ENCODE measurements at places on chromosomes 2 and 18.

GRCh38 chr2:41985573-41986095, 62.2 kb upstream of the PKDCC start:
- no peak for DNase-seq

GRCh38 chr2:169775765-169776164, 22.9 kb upstream of the SSB start:
- DNase-seq, result no peak

GRCh38 chr2:33038799-33039198, 92.0 kb downstream of the LTBP1 start:
- no peak for DNase-seq

DNA sequence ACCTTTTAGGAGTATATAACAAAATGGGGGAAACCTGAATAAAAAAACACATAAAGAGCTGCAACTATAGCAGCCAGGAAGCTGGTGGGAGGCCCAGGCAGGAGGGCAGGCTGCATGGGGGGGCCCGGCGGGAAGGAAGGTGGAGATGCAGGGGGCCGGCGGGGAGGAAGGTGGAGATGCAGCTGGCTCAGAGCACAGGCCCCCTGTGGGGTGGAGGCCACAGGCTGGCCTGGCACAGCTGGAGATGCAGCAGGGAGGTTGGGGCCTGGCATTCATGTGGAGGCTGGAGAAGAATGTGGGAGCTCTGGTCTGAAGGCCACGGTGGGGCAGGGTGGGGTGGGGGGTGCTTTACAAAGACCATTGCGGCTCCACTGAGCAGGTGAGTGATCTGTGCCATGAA, 31.4 kb downstream of the FAM228A start:
- no peak for DNase-seq

DNA sequence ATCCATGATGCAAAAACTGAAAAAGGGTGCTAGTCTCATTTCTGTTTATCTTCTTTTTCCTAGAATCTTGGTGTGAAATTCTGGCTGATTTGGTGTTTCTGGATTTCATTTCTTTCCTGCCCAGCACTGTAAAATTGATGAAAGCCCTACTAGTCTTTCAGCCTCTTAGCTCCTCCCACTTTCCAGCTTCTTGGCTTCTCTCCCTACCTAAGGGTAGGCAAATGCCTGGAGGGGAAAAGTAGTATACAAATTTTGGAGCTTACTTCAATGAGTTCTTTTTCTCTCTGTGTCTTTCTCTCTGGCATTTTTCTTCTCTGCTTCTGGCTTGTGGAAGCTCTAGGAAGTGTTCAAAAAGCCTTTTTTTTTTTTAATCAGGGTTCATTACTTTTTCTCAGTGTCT, 160.5 kb downstream of the XIRP2 start:
- DNase-seq, result no peak

GRCh38 chr2:32820088-32820487, 126.7 kb upstream of the LTBP1 start:
- DNase-seq, result no peak

GRCh38 chr18:79554945-79555645, 124.5 kb upstream of the CTDP1 start:
- DNase-seq, result no peak

- no peak for DNase-seq
These were observed 255.2 kb upstream of the NRP2 start for GRCh38 chr2:205427112-205427511.

- DNase-seq, result no peak
These were observed 94.4 kb downstream of the LYPD6B start for GRCh38 chr2:149132901-149133300.

DNA sequence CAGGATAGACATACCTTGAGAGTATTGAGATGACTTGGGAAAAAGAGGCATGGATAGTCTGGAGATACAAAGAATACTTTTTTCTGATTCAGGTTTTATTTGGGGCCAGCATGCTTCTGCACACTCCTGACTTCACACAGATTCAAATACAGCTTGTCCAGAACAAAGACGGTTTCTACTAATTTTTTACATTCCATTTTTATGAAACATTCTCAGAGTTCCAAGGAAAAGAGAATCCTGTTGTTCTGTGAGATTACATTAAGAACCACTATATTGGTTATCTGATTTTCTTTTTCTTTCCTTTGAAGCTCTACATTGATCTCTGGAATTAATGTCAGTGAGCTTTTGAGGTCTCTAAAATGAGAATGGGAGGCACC, 41.0 kb downstream of the PTPRM start:
- DNase-seq, result no peak

GRCh38 chr2:159265171-159265576, 21.3 kb downstream of the WDSUB1 start:
- DNase-seq, result no peak

GRCh38 chr2:80374105-80374504, 69.6 kb upstream of the LRRTM1 start:
- no peak for DNase-seq

GRCh38 chr2:39534095-39534711, 97.1 kb upstream of the MAP4K3 start:
- DNase-seq, result no peak

DNA sequence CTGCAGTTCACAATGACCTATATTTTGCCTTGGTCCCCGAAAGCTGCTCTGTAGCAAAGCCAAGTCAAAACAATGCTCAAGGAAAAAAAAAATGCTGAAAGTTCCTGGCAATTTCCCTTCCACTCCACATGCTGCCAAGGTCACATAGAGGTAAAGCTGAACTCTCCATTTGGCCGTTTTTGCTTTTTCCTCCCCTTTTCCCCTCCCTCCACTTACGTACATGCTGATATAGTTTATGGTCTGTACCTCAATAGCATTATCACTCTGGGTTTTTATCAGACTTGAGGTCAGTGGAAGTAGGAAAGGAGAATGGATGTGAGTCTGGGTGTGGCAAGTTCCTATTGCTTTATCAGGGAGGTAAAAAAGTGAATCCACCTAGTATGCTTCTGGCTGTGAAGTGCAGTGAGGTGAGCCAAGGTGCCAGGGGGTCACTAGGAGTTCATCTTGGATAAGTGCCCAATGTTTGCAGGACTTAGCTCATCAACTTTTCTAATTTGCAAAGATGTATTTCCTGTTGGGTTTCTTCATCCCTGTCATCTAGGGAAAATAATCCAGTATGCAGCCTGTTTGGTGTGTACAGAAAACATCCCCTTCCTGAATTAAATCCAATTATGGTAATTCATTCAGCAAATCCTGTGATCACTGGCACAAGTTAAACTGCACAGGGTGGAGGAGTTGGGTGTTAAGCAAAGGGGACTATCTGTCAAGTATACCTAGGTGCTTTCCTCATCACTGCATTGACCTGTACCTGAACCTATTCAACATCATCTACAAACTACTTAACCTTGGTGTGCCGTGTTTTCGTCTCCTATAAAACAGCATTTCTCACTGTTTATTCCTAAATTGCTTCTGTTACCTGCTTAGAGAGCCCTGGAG, 124.3 kb upstream of the CYP26B1 start:
- no peak for DNase-seq

DNA sequence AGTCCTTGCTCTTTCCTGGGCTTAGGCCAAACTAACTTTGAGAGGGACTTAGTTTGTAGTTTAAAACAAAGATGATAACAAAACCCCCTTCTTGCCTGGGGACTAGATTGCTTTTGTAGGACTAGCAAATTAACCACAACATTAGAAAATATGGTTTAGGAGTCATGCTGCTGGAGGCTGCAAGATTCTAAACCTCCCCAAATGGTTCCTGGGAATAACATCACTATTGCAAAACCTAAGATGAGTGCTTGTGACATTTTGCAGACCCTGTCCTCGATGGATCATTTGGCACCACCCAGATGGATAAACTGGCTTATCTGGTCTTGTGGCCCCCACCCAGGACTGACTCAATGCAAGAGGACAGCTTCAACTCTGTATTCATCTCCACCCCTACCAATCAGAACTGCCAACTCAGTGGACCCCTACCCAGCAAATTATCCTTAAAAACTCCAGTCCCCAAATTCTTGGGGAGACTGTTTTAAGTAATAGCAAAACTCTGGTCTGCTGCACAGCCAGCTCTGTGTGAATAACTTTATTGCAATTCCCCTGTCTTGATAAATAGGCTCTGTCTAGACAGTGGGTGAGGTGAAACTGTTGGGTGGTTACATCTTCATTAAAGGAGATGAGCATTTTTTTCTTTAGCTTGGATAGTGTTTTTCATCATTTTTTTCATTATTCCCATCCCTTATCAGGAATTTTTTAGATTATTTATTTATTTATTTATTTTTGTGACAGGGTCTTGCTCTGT, 58.9 kb downstream of the SPTBN1 start:
- DNase-seq, result no peak

- no peak for DNase-seq
These were observed 255.7 kb upstream of the THUMPD2 start for GRCh38 chr2:40034801-40035200.

DNA sequence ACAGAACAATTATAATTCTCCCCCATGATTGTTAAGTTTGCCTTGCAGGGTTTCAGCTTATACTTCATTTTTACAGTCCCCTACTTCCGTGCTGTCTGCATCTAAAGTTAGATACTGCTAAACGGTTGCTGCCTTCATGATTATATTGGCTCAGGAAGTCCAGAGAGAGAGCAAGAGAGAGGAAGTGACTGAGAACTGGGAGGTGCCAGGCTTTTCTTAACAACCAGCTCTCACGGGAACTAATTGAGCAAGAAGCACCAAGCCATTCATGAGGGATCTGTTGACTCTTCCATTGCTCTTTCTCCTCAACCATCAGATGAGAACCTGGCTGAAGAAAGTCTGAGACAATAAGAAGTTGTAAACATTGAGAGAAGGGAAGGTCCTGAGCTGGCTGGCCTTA, 125.5 kb upstream of the SIX2 start:
- no peak for DNase-seq

- no peak for DNase-seq
These were observed 3.5 kb downstream of the NBEAL1 start for GRCh38 chr2:203018181-203018580.

GRCh38 chr2:10864861-10865636, 46.7 kb upstream of the KCNF1 start:
- DNase-seq, result no peak

GRCh38 chr18:41579185-41579584, 375.8 kb upstream of the PIK3C3 start:
- no peak for DNase-seq

GRCh38 chr2:26245231-26245732, 543 bp downstream of the HADHB start:
- peak; percentile 35 for DNase-seq

DNA sequence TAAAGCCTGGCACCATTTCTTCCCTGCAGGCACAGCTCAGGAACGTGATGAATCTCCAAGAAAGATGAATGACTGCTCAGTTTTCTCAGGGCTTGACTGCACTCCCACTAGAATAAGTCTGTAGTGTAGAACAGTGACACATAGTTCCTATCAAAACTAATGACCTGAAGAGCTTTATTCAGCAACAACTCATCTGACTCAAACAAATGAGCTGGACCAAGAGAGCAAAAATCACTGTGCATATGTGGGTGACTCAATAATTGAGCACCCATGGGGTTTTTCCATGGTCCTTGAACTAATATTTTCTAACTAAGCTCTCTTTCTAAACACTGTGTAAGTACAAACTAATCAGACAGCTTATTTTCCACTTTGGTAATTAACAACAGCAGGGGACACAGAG, 61.1 kb upstream of the XDH start:
- DNase-seq, result no peak

DNA sequence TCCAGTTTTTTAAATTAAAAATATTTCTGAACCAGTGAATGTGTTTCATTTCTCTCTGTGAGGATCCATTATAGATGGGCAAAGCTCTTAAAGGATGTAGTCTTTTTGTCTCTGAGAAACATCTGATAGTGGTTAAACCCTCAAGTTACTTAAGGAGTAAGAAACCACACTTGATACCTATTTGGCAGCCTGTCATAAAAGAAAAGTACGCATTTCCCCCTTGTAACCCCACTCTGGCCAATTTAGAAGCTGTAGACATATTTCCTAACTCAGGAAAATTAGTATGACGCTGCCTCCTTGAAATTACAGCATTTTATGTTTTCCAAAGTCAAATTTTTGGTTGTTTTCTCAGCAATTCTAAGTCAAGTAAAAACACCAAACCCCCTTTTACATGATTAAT, 2.0 kb downstream of the STAT4 start:
- DNase-seq, result no peak

GRCh38 chr2:157443090-157443489, 799 bp downstream of the CYTIP start:
- DNase-seq, result no peak

DNA sequence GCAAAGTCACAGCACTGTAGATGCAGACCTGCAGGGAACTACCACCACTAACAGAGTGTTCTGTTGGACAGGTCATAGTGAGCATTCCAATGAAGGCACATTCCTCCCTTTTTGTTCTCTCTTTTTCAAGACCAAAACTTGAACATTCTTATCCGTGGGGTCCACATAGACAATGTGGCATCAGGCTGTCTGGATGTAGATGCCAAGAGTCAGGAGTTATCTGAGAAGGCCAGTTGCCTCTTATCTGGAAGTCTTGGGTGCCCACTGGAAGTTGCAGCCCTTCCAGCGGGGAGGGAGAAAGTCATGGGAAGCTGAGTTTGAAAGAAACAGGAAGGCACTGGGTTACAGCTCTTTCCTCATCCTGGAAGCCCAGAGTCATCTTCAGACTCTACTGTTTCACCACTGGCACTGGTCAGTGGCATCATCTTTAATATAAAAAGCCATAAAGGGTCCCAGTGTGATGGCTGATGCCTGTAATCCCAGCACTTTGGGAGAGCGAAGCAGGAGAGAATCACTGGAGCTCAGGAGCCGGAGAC, 61.4 kb downstream of the FAM161A start:
- no peak for DNase-seq

GRCh38 chr2:26068602-26069298, 34.9 kb downstream of the RAB10 start:
- DNase-seq, result no peak

DNA sequence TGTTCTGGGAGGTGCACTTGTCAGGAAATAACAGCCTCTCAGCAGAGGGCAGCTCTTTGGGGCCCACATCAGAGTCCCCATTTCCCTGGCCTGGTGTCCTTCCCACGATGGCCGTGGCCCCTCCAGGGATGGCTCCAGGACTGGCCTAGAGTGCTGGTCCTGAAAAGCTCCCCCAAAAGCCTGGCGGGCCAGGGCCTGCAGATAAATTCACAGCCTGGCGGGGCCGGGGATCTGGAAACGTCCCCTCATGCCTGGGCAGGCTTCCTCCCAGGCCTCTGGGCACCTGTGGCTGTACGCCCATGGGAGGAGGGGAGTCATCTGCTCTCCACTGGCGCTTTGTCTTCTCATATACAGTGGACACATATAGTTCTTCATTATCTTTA, 52.6 kb upstream of the HS6ST1 start:
- no peak for DNase-seq

DNA sequence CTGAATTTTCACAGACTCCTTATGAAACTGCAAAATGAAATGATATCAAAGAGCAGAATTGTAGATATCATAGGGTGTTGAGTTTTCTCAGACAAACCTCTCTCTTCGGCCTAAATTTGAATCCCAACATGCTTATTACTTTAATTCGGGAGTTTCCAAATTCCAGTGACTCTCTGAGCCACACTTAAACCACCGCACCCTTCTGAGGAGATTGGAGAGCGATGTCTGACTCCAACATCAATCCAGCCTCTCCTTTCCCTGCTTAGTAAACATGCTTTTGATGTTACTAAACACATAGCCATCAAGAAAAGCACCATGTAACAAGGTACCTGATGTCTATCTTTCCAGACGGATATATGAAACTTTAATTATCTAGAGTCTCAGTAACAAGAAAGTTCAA, 103.1 kb upstream of the ARHGAP28 start:
- no peak for DNase-seq

Measured in stimulated activated CD8-positive, alpha-beta memory T cell treated with anti-CD3 and anti-CD28 coated beads, Interleukin-15, amount 100 ng/mL, for 24 hours (primary cell).